Myometrial cell (primary cell): ENCODE measurements at places on chromosomes 6 and 20. TPM values are rescaled to one million over a fixed set of nuclear protein-coding genes. Genes with fewer than 3 reads are reported as not detected.

HIVEP2 gene
- 4.3 and 5.3 TPM in 2 replicates for total RNA-seq

SLC17A3 gene
- not detected in 2 replicates for total RNA-seq

C6orf120 gene
- total RNA-seq: 53.9 and 55.6 TPM in 2 replicates

HTR1E gene
- not detected in 2 replicates for total RNA-seq

XKR7 gene
- total RNA-seq: not detected in 2 replicates

VIP gene
- total RNA-seq: not detected in 2 replicates

MAFB gene
- total RNA-seq: 0.71 TPM in 1 of 2 replicates, not detected in the other

TBX18 gene
- 6.3 and 18.4 TPM in 2 replicates for total RNA-seq

PSORS1C2 gene
- not detected in 2 replicates for total RNA-seq

PLEKHG1 gene
- 1.7 and 7.1 TPM in 2 replicates for total RNA-seq

HLA-DRA gene
- not detected in 2 replicates for total RNA-seq

LAMA5 gene
- total RNA-seq: 16.3 and 20.8 TPM in 2 replicates

ZNF334 gene
- total RNA-seq: 0.58 and 1.4 TPM in 2 replicates

CTCFL gene
- total RNA-seq: not detected in 2 replicates

TCF21 gene
- under 0.01 and 0.58 TPM in 2 replicates for total RNA-seq

MARCKS gene
- 57.1 and 60.3 TPM in 2 replicates for total RNA-seq

FAM162B gene
- total RNA-seq: 3.2 and 7.8 TPM in 2 replicates

EYA2 gene
- 1.4 TPM in 2 replicates for total RNA-seq

SLC24A3 gene
- total RNA-seq: 0.29 and 1.2 TPM in 2 replicates
